Stimulated activated CD4-positive, alpha-beta T cell treated with anti-CD3 and anti-CD28 coated beads, Interleukin-15, amount 100 ng/mL, for 1 hour (primary cell): ENCODE measurements at places on chromosomes 3 and 15.

- DNase-seq, result no peak
These were observed 244.7 kb upstream of the TBL1XR1 start for GRCh38 chr3:177441813-177442646.

GRCh38 chr3:13164893-13165492, 91.8 kb upstream of the IQSEC1 start:
- no peak for DNase-seq

DNA sequence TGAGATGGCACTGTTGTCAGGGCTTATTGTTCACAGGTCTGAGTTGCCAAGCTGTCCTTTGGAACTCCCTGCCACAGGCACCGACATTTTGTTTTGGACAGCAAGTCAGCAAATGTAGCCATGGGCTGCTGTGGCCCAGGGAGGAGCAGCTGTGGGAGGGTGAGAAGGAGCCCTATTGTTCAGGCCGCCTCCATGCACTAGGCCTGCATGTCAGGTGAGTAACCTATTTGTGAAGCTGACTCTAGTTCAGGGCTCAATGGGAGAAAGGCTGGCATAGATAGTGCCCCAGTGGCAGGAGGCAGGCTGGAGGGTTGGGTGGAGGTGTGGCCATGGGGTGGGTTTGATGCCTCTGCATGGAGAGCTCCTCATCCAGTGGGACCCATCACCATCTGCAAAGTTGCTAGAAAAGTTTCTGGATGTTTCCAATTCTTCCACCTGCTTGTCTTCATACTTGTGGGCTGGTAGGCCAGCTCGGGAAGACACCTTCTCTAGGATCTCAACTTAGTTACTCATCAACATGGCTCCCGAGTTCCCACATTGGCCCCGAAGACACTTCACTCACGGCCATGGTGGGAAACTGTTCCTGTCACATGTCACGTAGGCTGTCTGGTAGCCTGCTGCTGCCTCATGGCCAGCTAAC, 19.5 kb downstream of the AMOTL2 start:
- no peak for DNase-seq

GRCh38 chr3:59545374-59545773, 495.5 kb upstream of the CFAP20DC start:
- no peak for DNase-seq

DNA sequence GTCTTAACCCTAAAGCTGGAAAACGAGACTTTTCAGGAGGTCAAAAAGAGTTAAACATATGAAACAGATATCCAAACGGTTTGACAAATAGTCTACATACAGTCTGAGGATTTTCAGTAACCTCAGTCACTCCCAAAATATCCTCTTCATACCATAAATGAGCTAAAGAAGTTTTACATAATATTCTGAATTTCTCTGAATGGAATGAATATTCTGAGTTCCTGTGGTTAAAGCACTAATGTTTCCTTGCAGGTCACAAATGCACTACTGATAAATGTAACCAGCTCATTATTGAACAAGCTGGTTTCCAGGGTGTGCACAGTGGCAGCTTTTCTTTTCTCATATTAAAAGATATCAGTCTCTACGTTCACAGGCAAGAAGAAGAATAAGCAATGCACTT, 137.4 kb upstream of the POU1F1 start:
- DNase-seq, result no peak

DNA sequence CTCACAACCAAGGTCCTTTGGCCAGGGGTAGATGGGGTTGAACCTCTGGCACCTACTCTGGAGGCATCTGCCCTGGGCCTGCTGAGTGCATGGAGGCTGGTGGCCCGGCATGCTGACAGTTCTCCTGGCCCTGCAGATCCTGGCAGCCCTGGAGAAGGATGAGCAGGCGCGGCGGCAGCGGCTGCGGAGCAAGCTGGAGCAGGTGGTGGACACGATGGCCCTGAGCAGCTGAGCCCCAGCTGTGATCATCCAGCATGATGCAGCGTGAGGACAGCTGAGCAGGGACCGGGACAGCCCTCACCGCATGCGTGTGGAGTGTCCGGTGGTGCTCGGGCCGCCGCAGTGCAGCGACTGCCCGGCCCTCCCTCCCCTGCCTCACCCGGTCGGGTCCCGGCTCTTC, 50.9 kb downstream of the PLXNA1 start:
- DNase-seq, result no peak

DNA sequence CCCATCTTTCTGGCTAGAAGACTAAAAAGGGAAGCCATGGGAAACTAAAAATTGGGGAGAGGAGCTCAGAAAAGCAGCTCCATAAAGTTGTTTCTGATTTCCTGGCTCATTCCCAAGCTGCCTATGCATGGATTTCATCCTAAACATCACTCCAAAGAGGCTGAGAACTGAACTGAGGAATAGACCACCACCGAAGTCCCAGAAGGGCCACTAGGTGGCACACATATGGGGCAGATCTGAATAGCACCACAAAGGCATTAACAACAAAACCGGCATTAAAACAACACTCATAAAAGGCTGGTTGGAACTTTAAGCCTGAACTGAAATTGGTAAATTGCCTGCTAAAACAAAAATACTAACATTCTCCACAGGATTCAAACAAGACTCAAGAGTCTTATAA, 106.3 kb downstream of the PLD1 start:
- DNase-seq, result no peak

- DNase-seq, result no peak
These were observed 34.8 kb downstream of the CHRD start for GRCh38 chr3:184414418-184415202.

DNA sequence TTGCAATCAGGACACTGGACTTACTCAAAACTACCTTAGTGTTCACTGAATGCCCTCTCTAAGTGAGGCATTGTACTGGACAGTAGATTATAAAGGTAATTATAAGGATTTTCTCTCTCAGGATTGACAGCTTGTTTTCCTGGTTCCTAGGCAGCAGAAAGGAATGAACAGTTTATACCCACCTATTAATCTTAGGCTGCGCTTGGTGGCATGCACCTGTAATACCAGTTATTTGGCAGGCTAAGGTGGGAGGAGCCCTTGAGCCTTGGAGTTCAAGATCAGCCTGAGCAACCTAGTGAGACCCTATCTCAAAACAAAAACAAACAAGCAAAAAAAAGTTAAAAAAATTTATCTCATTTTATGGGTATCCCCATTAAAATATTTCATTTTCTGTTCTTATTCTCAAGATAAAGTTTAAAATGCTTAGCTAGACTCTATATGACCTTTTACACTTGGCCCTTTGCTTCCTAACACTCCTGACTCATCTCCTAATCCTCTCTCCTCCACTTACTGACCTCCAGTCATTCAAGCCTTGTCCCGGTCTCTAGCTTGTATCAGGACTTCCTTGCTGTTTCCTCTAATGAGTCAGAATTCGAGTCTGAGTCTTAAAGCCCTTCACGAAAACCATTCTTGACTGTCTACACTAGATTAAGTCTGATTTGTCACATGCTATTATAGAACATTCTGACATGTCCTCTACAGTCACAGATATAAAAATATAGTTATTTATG, 348.6 kb downstream of the NLGN1 start:
- DNase-seq, result no peak

GRCh38 chr15:22810033-22810852, 23.8 kb downstream of the NIPA1 start:
- DNase-seq, result no peak

DNA sequence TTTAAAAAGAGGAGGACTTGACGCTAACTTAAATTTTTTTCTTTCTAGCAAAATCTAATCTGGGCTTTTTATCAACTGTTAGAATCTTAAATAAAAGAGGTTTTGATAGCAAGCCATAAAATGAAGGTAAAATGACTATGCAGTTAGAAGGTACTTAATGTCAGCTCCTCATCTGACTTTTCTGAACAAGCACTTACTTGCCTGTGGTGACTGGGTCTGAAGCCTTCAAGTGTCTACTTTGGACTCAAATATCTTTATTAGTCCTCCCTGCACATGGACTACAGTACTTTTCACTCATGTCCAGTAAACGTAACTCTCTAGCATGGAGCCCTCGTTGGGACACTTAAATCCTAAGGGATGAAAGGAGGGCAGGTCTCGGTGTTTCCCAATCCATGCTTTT, 135.9 kb downstream of the P2RY1 start:
- no peak for DNase-seq

DNA sequence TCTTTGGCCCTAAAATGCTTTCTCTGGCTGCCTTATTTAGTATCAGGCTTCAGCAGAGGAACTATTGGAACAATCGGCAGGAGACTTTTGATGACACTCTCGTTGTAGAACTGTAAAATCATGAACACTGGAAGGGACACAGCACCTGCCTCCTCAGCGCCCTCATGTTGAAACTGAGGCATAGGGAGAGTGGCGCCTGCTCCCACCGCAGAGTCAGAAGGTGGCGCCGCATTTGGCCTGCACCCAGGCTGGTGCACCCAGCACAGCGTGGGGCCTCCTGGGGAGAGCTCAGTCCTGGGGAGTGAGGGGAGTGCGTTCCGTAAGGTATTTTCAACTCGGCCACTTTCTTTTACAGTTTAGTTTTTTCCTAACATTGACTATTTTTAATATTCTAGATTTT, 78.2 kb upstream of the BLM start:
- DNase-seq, result no peak

DNA sequence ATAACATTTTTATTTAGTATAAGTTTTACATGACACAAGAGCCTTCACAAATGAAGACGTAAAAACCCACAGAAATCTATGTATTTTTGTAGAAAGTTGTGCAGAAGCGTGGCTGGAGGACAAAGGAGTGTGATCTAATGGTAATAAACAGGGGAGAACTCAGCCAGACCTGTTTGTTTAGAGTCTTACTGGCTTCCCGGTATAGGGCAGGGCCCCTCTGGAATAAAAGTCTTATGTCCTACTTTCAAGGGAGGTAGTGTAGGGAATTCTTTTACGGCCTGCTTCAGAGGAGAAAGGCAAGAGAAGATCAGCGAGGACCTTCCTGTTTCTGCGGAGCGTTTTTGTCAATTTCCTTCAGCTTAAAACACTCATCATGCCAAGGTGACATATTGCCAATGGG, 103.6 kb downstream of the TGFBR2 start:
- no peak for DNase-seq

GRCh38 chr3:134008630-134009156, 21.0 kb downstream of the SLCO2A1 start:
- DNase-seq, result no peak

GRCh38 chr3:111729087-111729846, 129.8 kb upstream of the PHLDB2 start:
- no peak for DNase-seq

- DNase-seq, result no peak
These were observed 87.5 kb upstream of the DAZL start for GRCh38 chr3:16692486-16693344.

DNA sequence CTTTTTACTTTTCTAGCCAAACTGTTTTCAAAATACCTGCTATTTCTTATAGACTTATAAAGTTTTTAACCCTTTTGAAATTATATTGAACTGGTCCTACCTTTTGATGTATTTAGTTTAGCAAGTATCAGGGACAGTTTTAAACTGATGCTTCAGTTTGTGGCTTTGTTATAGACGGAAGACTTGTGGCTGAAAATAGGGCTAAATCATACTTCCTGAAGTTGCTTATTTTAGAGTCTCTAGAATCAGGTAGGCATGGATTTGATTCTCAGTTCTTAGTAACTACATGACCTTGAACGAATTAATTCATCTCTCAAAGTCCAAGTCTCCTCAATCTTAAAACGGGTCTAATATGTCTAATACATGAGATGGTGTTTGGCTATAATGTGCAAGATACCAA, 322.8 kb downstream of the RAP2B start:
- no peak for DNase-seq

DNA sequence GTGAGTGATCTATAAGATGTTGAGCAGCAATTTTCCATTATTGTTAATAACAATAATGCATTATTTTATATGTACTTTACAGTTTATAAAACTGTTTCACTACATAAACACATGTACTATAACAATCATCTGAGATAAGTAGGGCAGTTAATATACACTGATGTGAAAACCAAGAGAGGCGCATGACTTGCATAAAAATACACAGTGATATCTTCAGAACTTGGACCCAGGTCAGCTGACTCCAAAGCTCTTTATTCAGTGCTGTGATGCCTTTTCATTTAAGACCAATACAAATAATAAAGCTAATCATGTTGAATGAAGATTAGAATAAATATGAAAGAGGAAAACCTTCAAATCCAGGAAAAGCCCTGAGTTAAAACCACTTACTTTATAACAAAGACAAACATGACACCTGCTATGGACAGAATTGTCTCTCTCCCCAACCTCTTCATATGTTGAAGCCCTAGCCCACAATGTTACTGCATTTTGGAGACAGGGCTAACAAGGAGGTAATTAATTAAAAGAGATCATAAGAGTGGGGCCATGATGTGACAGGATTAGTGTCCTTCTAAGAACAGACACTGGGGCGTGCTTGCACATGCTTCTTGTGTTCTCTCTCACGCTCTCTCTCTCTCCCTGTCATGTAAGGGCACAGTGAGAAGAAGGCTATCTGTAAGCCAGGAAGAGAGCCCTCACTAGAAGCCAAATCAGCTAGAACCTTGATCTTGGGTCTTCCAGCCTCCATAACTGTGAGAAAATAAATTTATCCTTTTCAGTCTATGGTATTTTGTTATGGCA, 55.8 kb upstream of the TSPAN3 start:
- no peak for DNase-seq

DNA sequence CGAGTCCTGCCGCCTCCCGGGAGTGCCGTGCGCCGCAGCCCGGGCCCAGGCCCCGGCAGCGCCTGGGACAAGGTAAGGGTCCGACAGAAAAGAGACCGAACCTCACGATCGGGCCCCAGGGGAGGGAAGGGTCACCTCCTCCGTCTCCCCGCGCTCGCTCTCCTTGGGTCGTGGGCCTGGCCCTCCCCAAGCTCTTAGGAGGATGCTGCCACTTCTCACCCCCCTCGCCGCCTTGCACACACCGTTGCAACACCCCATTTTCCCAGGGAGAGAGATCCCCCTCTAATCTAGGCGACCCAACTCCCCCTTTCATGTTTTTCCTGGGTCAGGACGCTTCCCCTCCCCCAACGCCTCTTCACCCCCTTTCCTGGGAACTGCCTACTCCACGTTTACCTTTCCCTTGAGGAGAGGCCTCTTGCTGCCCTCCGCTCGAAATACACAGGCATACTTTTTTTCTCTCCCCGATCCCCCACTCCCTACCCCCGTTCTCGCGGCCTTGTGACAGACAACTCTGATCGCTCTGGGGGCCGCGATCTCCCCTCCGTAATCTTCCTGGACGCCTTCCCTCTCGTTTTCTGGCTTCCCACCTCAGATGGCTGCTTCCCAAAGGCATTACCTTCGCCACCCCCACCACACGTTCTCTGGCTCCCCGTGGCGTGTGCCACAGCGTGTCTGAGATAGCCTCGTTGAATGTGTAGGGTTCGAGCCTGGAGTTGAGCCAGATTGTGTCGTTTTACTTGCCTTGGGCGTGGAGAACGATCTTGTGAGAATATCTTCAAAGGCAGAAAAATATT, 688 bp downstream of the SETD5 start:
- DNase-seq, result peak; percentile 27

GRCh38 chr3:13480340-13481318, 523 bp downstream of the HDAC11 start:
- DNase-seq, result no peak

- DNase-seq, result no peak
These were observed 134.8 kb upstream of the ABI3BP start for GRCh38 chr3:101128001-101128400.

GRCh38 chr15:22257047-22258008, 177.0 kb downstream of the OR4M2 start:
- DNase-seq, result no peak

GRCh38 chr3:16143861-16144447, 30.5 kb upstream of the GALNT15 start:
- no peak for DNase-seq
